ENCODE measurements at places on chromosomes 12 and 14.

- no peak for DNase-seq
These were observed 42.9 kb upstream of the ANKS1B start for GRCh38 chr12:100027671-100028070.

GRCh38 chr14:50060871-50061663 lies 55.3 kb downstream of the VCPKMT start:
- DNase-seq: no peak

DNA sequence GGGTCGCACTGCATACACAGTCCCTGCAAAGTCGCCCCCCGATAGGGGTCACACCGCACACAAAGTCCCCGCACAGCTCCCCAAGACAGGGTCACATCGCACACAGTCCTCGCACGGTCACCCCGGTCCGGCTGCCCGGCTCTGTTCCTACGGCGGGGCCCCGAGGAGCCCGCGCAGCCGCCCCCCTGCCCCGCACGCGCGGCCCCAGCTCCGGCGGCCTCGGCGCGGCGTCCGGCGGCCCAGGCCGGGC lies 300 bp downstream of the SSH1 start:
- DNase-seq: no peak

- no peak for DNase-seq
These were observed 26.5 kb downstream of the BMP4 start for GRCh38 chr14:53929871-53930715.

- DNase-seq: no peak
These were observed 746.0 kb downstream of the VRK1 start for GRCh38 chr14:97543221-97543620.

- DNase-seq: no peak
These were observed 181.2 kb downstream of the TMTC2 start for GRCh38 chr12:82867762-82868500.

DNA sequence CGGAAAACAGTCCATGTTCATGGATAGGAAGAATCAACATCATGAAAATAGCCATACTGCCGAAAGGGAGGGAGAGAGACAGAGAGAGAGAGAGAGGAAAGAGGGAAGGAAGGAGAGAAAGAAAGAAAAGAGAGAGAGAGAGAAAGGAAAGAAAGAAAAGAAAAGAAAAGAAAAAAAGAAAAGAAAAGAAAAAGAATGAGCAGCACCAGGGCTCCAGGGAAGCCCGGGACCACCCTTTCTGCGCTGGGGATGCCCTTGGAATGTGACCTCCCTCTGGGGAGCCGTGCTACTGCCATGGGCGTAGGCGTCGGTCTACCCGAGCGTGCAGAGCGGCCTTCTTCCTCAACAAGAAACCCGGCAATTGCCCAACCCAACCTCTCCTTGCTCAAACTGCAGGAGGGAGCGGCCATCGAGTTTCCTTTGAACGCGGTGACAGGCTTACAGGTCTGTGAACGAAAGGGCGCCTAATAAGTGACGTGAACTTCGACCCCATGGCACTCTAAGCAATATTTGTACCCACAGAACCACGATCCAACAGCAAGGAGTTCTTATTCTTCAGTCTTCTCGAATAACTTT lies 16.9 kb downstream of the OR6S1 start:
- no peak for DNase-seq

- DNase-seq: no peak
These were observed 8.6 kb downstream of the BRAP start for GRCh38 chr12:111677186-111677585.

- DNase-seq: no peak
These were observed 28.4 kb upstream of the NEDD1 start for GRCh38 chr12:96878704-96879103.

DNA sequence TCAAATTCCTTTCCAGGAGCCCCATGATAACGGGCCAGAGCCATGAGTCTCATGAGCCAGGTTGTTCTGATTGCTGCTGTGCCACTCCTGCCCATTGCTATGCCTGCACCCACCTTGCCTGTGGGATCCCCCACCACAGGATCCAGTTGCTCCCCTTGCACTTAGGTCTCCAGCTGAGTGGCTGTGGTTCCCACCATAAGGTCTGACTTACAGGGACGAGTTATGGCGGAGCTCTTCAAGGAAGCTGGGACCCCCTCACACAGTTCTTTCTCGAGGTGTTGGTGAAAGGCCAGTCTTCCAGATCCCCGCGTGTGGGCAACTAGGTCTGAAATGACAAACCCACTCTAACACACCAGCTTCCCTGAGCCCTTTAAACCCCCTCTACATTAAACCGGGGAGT lies 111.9 kb upstream of the C14orf180 start:
- DNase-seq: no peak

DNA sequence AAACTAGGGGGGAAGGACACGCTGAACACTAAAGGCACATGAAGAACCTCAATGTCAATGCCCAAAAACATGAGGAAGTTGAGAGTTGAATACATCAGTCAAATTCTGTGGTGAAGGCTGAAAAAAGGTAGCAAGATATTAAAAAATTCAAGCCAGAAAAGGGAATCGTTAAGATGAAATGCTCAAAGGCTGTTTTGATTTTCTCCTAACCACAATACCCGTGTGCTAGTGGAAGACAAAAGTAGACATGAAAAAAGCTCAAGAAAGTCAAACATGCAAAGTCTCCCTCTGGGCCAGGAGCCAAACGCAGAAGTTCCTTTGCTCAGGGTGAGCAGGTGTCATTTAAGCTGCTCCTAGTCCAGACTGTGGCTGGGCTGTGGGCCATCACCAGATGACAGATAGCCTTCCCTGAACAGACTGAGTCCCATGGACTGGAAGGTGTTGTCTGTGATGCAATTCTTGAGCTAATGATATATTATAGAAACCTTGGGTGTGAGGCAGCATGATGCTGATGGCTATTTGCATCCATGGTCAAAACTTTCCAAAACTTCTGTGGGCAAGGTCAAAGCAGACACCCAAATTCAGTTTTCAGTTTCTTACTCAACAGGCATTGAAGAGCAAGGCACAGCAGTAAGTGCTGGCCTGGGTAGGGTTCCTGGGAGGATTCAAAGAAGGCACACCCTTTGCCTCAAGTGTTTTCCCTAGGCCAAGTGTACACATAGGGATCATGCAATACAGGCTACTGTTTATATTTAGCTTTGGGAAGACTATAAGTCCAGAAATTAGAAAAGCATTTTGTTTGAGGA lies 81.6 kb downstream of the MYRFL start:
- DNase-seq: no peak

DNA sequence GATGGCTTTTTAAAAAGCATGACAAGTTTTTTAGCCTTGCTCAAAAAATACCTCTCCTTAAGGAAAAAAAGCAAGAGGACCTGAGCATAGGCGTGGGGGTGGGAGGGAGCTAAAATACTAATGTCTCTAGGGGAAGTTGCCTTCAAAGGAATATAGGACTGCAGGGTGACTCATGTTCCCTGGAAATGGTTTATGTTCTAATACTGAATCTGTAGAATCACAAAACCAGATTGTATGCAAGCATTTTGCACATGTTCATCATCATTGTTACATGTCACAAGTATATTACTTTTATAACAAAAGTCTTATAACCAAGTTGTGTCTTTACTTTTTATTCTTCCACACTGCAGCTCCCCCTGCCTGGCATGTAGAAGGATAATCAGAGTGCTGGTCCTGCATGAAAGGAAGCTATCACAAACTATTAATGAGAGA lies 36.6 kb downstream of the GPR135 start:
- no peak for DNase-seq

- DNase-seq: no peak
These were observed 12.1 kb upstream of the OR6J1 start for GRCh38 chr14:22656226-22656625.

- DNase-seq: no peak
These were observed 40.7 kb downstream of the ZFYVE1 start for GRCh38 chr14:72986214-72986613.

DNA sequence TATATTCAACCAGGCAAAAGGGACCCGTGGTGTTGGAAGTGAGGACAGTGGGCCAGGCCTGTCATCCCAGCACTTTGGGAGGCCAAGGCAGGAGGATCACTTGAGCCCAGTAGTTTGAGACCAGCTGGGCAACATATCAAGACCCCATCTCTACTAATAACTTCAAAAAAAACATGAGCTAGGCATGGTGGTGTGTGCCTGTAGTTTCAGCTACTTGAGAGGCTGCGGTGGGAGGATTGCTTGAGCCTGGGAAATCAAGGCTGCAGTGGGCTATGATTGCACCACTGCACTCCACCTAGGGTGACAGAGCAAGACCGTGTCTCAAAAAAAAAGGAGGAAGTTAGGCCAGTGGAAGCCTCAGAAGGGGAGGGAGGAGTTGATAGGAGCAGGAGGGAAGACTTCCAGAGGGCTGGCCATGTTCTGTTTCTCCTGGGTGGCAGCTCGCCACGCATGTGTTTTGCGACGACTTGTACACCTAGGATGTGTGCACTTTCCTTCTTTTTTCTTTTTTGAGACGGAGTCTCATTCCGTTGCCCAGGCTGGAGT lies 10.1 kb downstream of the SLC25A29 start:
- no peak for DNase-seq

DNA sequence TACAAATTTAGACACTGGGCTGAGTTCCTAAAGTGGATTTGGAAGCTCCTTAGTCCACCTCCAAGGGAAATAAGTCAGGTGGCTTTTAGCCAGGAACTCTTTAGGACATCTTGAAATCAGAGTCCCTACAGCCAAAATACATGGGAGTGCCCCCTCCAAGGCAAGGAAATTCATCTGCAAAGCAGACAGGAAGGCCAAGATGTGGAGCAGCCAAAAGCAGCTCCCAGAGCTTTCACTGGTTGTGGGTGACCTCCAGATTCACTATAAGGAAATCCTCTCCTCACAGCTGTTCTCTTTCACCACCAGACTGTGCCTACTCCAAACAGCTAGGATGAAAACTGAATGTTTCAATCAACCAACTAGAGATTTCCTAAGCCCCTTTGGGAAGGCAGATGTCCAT lies 6.6 kb downstream of the TTC9 start:
- DNase-seq: no peak

DNA sequence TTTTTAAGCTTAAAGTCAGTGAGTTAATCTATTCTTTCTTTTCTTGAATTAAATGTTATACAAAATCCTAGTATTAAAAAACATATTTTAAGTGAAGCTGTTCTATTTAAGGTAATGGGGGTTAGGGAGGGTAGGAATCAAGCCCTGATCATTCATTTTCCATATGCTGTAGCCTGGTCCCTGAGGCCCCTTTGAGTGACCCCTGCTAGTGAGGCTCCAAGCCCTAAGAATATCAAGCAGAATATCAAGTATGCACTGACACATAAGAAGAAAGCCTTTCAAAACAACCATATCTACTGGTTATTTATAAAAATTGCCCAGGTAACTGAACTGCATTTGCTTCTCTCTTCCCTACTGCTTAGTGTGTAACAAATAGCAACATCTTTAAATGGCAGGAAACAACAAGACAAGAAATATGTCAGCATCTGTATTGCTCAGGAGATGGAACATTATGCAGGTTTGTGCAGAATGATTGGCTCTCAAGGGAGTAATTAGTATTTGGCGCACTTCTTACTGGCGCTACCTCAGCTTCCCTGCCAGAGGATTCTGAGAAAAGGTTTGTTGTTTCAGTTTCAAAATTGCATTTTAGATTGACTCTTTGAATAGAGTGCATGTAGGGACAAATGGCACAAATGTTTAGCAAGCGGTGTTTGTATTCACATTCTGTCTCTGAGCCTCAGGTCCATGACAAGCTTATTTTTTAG lies 223.0 kb downstream of the DUSP6 start:
- DNase-seq: no peak

DNA sequence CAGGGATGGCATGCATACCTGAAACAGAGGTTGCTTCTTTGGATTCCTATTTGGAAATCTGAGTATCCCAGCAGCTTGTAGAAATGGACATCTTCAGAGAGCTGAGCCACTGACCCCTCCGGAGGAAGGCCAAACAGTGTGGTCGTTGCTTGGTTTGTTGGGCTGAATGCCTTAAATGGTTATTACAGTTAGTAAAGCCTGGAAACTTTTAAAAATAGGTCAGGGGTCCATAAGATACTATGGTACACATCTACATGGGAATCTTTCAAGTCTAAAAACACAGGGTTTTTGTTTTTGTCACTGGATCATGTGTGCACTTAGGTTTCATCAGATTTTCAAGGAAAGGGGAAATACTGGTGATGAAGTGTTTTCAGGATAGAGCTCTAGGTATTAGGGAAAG lies 7.7 kb downstream of the DYRK2 start:
- DNase-seq: no peak

DNA sequence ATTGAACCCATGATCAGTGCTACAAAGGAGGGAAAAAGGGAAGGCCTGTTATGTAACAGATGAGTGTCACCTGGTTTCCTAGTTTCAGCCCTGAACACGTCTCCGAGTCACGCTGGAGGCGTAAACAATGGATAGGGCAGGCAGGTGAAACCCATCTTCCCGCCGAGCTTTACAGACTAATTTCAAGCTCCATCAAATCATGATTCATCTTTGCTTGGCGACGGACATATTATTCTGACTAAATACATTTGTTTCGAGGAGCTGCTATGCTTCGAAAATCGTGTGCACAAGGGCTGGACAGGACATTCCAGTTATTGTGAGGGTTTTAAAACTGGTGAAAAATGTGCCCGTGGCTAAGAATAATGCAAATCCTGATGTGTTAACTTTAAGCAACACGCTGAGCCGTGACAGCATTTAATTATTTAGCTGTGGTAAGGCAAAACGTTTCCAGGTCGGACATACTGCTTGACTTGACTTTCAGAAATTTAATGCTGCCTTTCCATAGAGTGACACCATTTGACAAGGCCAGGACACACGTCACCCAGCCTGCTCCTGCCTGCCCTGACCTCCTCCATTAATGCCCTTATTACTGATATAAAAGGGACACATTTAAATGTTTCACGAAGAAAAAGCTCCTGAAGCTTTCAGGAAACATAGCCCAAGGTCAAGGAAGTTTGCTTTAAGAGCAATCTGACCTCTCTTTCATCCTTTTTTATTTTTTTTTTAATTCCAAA lies 1203.5 kb upstream of the TMEM132C start:
- no peak for DNase-seq

GRCh38 chr12:1297206-1297605 lies 297.2 kb downstream of the FBXL14 start:
- no peak for DNase-seq

GRCh38 chr12:108525681-108526080 lies 10.6 kb downstream of the FICD start:
- no peak for DNase-seq

- no peak for DNase-seq
These were observed 22.0 kb upstream of the HSP90B1 start for GRCh38 chr12:103908246-103908541.

DNA sequence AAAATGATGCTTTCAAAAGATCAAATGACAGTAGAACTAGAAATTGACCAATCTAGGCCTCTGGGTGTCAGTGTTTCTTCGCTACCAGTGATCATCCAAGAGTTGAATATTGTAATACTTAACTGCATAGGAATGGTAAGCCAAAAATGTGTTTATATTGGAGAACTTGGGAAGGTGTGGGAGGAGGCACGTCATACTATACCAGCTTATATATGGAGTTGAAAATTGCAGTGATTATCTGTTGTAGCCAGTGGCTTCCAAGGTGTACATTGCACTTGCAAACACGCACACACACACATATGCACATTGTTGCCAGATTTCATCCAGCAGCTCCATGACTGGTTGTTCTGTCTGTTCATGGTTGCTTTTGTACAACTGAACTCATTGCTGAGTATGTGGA lies 36.1 kb downstream of the EID3 start:
- no peak for DNase-seq

GRCh38 chr14:82398256-82398655 lies 864.6 kb upstream of the SEL1L start:
- no peak for DNase-seq

All from stimulated activated CD4-positive, alpha-beta T cell treated with anti-CD3 and anti-CD28 coated beads, Interleukin-12 subunit alpha, Interleukin-12 subunit beta, amount 100 ng/mL, for 24 hours (primary cell).